T follicular helper cell (primary cell): ENCODE measurements at places on chromosomes 4 and X.

DNA sequence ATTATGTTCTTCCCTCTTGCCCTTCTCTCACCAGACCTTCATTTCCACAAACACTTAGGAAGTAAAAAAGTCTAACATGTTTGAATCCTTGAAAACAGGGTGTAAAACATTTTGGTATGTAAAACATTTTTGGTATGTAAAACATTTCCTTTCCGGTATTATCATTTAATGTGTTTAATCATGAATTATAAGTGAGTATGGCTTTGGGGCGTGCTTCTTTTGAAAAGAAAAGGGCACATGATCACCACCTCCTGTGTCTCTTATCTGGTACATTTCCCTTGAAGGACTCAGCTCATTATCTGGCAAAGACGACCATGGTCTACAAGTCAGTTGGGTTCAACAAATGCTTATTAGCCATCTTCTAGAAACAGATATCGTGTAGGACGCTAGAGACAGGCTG is 283.6 kb downstream of the FRMPD4 start:
- DNase-seq: no peak

DNA sequence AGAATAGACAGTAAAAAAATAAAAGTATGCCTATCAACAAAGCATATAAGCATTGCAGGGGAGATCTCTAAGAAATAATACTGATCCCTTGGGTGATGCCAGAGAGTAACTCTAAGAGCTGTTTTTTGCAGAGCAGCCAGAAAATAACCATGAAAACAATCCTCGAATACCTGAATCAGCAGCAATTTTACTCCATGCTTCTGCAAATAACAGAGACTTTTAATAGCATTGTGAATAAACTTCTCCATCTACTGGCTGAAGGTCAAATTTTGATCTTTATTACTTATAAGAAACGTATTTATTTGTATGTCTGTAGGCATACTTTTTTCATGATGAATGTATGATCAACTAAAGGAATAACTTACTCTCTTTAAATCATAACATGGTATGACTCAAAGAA is 334.5 kb downstream of the GALNTL6 start:
- no peak for DNase-seq

GRCh38 chr4:80249144-80249543 is 17.3 kb upstream of the FGF5 start:
- DNase-seq: no peak

DNA sequence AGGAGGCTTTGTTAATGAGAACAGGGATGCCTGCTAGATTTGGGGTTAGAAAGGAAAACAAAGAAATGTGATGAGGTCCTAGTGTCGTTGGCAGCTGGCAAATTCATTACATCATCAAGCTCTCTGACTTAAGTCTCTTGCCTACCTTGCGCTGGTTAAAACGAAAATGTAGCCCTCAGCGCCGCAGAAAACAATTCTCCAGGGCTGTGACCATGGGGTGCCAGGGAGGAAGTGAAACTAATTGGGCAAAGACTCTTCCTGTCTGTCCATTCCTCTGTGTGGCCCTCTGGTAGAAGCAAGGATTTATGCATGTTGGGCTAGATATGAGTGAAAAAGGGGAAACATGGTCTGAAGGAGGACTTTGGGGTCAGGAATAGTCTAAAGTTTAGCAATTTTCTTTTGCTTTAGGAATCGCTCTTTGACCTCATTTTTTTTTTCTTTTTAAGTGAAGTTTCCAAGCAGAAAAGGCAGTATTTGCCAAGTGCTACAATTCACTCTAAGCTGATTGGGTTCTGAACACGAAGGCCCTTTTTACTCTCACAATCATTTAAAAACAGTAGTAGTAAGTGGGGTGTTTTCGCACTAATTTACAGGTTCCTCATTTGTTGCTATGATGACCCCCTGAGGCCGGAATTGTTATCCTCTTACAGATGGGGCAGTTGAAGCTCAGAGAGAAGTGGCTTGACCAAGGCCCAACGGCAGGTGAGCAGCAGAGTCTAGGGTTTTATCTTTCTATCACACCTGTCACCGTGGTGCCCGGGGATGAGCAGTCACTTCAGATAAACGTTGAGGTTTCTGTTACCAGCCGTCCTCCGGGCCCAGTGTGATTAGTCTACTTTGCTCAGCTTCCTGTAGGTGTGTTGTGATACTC is 27.3 kb upstream of the CHRNA9 start:
- DNase-seq: peak; percentile 61

GRCh38 chr4:61400439-61401038 is 200.4 kb downstream of the ADGRL3 start:
- no peak for DNase-seq

DNA sequence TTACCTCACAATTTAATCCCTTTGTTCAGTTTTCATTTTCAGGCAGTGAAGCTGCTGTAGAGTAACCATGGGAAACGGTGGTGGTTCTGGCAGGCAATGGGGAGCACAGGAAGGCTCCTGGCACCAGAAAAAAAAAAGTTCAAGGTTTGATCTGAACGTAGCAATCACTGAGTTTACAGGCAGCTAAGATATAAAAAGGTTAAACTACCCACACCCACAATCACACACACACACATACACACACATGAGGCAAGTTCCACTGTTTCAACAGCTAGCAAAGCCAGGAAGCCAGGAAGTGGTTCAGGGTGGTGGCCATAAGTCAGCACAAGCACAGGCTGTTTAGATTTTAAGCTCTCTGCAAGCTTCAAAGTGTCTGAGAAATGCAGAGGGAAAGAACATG is at the start of gene SULT1B1:
TSS of gene SULT1B1 (minus strand) at position 166 of the 400 bp plus-strand sequence. CDS start 5,403 bp downstream, outside the sequence.
- DNase-seq: peak; percentile 21
